Tibial nerve (tissue), 4 donors: ENCODE measurements at places on chromosomes 6 and 20. TPM values are rescaled to one million over a fixed set of nuclear protein-coding genes. Genes with fewer than 3 reads are reported as not detected.
A peak's percentile ranks its signal among the peaks of the same experiment; 100 is the strongest.

EPPIN gene
- total RNA-seq: not detected

THBD gene
- 58.8 TPM for total RNA-seq

- H3K27me3 ChIP-seq: no peaks in the 10 kb centered on the region
- peak overlapping the region; percentile 37 for H3K27ac ChIP-seq
- no peak overlapping the region for H3K4me3 ChIP-seq
- H3K36me3 ChIP-seq: no peaks in the 10 kb centered on the region
- no peaks in the 10 kb centered on the region for H3K4me1 ChIP-seq
- DNase-seq: no peak
Measured at GRCh38 chr20:3924304-3925112, 35.3 kb downstream of the PANK2 start.

EPM2A gene
- total RNA-seq: 21.8 TPM

GRCh38 chr6:707576-708236, 14.8 kb upstream of the EXOC2 start:
- H3K27ac ChIP-seq: no peak overlapping the region
- DNase-seq: no peak
- no peak overlapping the region for H3K4me3 ChIP-seq
- H3K27me3 ChIP-seq: peaks cover 4% of the 10 kb centered on the region
- H3K4me1 ChIP-seq: no peaks in the 10 kb centered on the region
- H3K36me3 ChIP-seq: no peaks in the 10 kb centered on the region

FRMD1 gene
- 13.1 TPM for total RNA-seq

PDYN gene
- total RNA-seq: not detected

C6orf132 gene
- 4.7 TPM for total RNA-seq

GRCh38 chr6:124234801-124235200, 431.1 kb downstream of the NKAIN2 start:
- no peak overlapping the region for H3K4me3 ChIP-seq
- DNase-seq: no peak
- no peaks in the 10 kb centered on the region for H3K36me3 ChIP-seq
- no peaks in the 10 kb centered on the region for H3K4me1 ChIP-seq
- no peak overlapping the region for H3K27ac ChIP-seq
- H3K27me3 ChIP-seq: no peaks in the 10 kb centered on the region

DNA sequence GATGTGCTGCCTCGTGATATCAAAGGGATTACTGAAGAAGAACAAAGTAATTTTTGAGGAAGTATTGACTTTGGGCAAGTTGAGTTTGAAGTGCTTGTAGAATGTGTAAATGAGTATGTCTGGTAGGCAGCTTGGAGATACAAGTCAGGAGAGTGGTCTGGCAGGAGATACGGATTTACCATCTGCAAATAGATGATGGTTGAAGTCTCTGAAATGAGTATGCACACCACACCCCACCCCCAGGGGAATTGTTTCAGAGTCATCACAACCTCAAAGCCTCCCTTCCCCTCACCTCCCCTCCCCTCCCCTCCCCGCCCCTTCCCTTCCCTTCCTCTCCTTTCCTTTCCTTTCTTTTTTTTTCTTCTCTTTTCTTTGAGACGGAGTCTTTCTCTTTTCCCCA, 16.4 kb upstream of the MCUR1 start:
- H3K27me3 ChIP-seq: no peaks in the 10 kb centered on the region
- H3K4me3 ChIP-seq: no peak overlapping the region
- H3K27ac ChIP-seq: no peak overlapping the region
- DNase-seq: no peak

DNA sequence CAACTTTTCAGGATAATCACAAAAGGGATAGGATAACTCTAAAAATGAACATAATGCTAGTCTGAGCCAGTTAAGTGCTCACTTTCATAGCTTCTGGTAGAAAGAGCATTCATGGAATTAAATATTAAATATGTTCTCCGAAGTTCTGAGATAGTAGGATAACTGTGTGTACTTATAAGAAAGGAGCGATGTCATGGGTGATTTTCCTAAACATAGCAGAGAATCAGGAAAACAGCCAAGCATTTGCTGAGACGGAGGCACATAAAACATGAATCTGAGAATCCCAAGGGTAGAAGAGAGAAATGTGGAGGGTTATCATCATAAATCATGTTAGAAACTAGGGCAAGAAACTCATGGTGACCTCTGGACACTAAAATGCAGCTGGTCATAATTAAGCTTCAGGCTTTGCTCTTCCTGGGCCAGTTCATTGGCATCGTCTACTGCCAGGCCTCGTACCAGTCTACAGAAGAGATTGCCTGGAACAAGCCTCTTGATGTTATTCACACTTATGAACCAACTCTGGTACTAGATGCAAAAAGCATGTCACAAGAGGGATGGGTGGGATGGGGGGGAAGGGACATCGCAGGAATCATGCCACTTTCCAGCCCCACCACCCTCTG, 436.6 kb downstream of the PRKN start:
- no peaks in the 10 kb centered on the region for H3K4me1 ChIP-seq
- no peak for DNase-seq
- no peaks in the 10 kb centered on the region for H3K27me3 ChIP-seq
- H3K4me3 ChIP-seq: no peak overlapping the region
- H3K27ac ChIP-seq: no peak overlapping the region

GRCh38 chr6:132464538-132465256, 48.2 kb downstream of the STX7 start:
- H3K27ac ChIP-seq: no peak overlapping the region
- H3K4me1 ChIP-seq: no peaks in the 10 kb centered on the region
- DNase-seq: no peak
- no peaks in the 10 kb centered on the region for H3K36me3 ChIP-seq
- H3K27me3 ChIP-seq: no peaks in the 10 kb centered on the region
- no peak overlapping the region for H3K4me3 ChIP-seq

DNA sequence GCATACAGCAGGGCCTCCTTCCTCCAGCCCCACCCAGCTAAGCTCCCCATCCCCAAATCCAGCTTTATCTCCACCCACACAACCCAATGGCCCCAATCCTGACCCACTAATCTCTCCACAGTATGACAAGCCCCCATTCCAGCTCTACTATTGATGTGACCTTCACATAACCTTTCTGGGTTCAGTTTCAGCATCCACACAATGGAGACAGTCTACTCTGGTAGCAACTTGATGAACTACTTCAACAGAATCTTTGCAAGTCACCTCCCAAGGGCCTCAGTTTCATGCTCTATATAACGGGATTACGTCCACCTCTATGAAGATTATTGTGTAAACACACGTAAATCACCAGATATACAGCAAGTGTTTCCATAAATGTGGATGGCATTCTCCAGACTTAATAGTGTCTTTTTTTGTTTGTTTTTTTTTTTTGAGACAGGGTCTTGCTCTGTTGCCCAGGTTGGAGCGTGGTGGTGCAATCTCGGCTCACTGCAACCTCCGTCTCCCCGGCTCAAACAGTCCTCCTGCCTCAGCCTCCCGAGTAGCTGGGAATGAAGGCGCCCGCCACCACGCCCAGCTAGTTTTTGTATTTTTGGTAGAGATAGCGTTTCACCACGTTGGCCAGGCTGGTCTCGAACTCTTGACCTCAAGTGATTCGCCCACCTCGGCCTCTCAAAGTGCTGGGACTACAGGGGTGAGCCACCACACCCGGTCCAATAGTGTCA, 1.4 kb downstream of the AHCY start:
- no peak for DNase-seq
- H3K4me3 ChIP-seq: peak overlapping the region; percentile 94
- no peak overlapping the region for H3K27ac ChIP-seq
- H3K36me3 ChIP-seq: no peaks in the 10 kb centered on the region
- H3K27me3 ChIP-seq: no peaks in the 10 kb centered on the region

DNA sequence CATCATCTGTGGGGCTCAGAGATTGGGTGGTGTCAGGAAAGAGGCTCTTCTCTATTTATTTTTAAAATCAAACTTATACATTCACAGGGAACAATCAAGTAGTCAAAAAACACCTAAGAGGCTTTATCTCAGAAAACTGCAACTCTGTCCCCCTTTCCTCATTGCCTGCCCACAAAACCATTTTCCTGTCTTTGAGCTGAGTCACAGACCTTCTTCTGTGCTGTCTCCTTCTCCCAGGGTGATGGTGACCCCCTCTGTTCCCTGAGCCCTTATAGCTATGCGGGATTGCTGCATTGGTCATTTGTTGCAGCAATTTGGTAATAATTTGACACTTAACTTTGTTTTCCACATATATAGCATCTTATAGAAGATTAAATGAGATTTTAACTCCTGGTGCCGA, 195.2 kb upstream of the PROKR2 start:
- no peaks in the 10 kb centered on the region for H3K36me3 ChIP-seq
- no peaks in the 10 kb centered on the region for H3K27me3 ChIP-seq
- DNase-seq: no peak
- H3K4me3 ChIP-seq: no peak overlapping the region

DNA sequence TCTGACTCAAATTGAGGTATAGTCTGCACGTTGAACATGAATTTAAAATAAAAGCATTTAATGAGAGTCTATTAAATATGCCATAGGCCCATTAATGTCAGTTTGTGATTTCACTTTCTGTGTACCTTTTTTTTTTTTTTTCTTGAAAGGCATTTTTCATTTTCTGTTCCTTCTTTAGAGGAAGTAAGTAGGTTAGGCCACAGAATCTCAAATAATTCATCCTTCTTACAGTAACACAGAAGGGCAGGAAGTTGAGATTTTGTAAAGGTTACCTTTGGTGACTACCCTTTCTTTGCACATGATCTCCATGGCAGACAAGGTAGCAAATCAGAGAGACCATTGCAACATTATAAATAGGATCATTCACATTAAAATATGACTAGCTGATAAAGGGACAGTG, 9.6 kb downstream of the L3MBTL3 start:
- H3K36me3 ChIP-seq: peaks cover 15% of the 10 kb centered on the region
- no peaks in the 10 kb centered on the region for H3K27me3 ChIP-seq

DNA sequence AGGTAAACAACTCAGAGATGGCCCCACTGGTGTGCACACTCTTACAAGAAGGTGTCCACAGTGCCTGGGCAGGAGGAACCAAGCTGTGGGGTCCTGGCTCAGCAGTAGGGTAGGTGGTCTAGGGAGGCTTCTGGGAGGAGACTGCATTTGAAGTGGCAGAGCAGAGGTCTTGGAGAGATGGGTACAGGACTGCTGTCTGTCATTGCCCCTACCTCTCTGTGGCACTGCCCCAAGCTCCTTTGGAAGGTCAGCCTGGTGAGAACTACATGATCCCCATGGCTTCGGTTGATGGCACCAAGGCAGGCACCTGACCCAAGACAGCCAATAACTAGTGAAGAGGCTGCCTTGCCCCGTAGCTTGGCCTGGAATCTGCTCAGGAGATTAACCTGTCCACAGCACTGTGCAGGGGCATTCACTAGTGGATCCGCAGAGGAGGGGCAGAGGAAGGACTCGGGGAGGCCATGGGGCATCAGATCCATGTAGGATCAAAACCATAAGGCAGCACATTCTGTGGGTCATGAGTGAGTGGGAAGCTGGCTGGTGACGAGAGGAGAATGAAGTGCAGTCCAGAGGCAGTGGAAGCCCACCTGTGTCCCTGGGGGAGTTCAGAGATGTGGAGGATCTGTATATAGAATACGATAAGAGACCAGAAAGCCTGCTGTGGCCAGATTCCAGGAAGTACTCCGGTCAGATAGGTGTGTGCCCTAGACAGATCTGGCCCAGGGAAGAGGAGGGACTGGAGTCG, 162.0 kb downstream of the GRM4 start:
- no peak overlapping the region for H3K27ac ChIP-seq
- H3K4me1 ChIP-seq: no peaks in the 10 kb centered on the region
- H3K36me3 ChIP-seq: no peaks in the 10 kb centered on the region
- no peaks in the 10 kb centered on the region for H3K27me3 ChIP-seq

RIPPLY2 gene
- total RNA-seq: 0.21 TPM

HDGFL1 gene
- not detected for total RNA-seq

DNA sequence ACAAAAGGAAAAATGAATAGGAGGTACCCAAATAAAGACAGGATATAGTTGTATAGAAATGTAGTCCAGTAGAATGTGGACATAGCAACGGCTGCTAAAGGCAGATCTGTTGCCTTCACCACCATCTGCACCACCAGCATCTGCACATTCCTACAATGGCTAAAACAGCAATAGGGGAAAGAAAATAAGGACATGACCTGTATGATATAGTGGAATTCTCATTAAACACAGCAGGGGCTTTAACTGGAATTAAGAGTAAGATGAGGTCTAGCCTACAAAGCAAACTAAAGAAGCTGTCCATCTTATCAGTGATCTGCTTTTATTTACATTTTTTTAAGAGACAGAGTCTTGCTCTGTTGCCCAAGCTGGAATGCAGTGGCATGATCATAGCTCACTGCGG, 26.8 kb upstream of the SCAF8 start:
- H3K36me3 ChIP-seq: no peaks in the 10 kb centered on the region
- no peaks in the 10 kb centered on the region for H3K27me3 ChIP-seq
- H3K27ac ChIP-seq: no peak overlapping the region
- no peak overlapping the region for H3K4me3 ChIP-seq
- H3K4me1 ChIP-seq: no peaks in the 10 kb centered on the region

DNA sequence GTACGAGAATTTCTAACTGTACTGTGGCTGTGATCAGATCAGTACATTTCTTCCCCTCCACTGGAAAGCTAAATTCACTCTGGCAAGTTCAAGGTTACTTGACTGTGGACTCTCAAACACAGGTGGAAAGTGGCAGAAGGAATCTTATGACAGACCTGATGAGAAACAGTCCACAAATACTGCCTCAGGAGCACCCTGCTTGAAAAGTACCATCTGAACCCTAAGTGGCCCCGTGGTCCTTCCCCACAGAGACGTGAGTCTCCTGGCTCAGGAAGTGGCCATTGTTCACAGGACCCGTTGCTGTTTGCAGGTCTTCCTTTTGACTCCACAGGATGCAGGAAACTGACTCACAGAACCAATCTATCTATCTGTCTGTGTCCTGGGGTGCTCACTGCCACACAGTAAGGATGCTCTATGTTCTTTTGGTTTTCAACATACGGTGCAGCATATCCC, 47.5 kb upstream of the NHSL1 start:
- no peaks in the 10 kb centered on the region for H3K36me3 ChIP-seq
- no peak overlapping the region for H3K27ac ChIP-seq
- no peaks in the 10 kb centered on the region for H3K4me1 ChIP-seq
- DNase-seq: no peak
- no peak overlapping the region for H3K4me3 ChIP-seq
- H3K27me3 ChIP-seq: no peaks in the 10 kb centered on the region

CARMIL1 gene
- 29.1 TPM for total RNA-seq

- DNase-seq: no peak
- no peaks in the 10 kb centered on the region for H3K27me3 ChIP-seq
- H3K4me3 ChIP-seq: no peak overlapping the region
- H3K27ac ChIP-seq: no peak overlapping the region
Measured at GRCh38 chr20:5784735-5785134, 34.5 kb downstream of the SHLD1 start.

GRCh38 chr6:21999012-21999528, 297.8 kb downstream of the PRL start:
- H3K36me3 ChIP-seq: no peaks in the 10 kb centered on the region
- peaks cover 18% of the 10 kb centered on the region for H3K4me1 ChIP-seq
- DNase-seq: no peak
- H3K27me3 ChIP-seq: no peaks in the 10 kb centered on the region
- no peak overlapping the region for H3K4me3 ChIP-seq
- H3K27ac ChIP-seq: peak overlapping the region; percentile 64

- no peak for DNase-seq
- H3K36me3 ChIP-seq: no peaks in the 10 kb centered on the region
- H3K27me3 ChIP-seq: no peaks in the 10 kb centered on the region
- no peak overlapping the region for H3K4me3 ChIP-seq
- H3K27ac ChIP-seq: no peak overlapping the region
Measured at GRCh38 chr6:7332090-7332745, 19.2 kb upstream of the SSR1 start.

GRCh38 chr20:57958050-57958420, 248.2 kb upstream of the PMEPA1 start:
- no peaks in the 10 kb centered on the region for H3K4me1 ChIP-seq
- no peaks in the 10 kb centered on the region for H3K36me3 ChIP-seq
- H3K4me3 ChIP-seq: no peak overlapping the region
- H3K27me3 ChIP-seq: no peaks in the 10 kb centered on the region
- H3K27ac ChIP-seq: no peak overlapping the region

- no peak overlapping the region for H3K27ac ChIP-seq
- H3K27me3 ChIP-seq: no peaks in the 10 kb centered on the region
- no peak overlapping the region for H3K4me3 ChIP-seq
- no peaks in the 10 kb centered on the region for H3K4me1 ChIP-seq
Measured at GRCh38 chr6:71153755-71154325, 134.8 kb upstream of the OGFRL1 start.
